Spinal cord (tissue), 10 donors: ENCODE measurements at places on chromosomes 11 and 22. TPM values are rescaled to one million over a fixed set of nuclear protein-coding genes. Genes with fewer than 3 reads are reported as not detected.

The RIC3 gene
- polyA plus RNA-seq = 55.7 TPM

The TMEM45B gene
- polyA plus RNA-seq = 1.7 TPM

The BIK gene
- polyA plus RNA-seq = 1.1 TPM

The MS4A3 gene
- 0.93 TPM for polyA plus RNA-seq

The SLC3A2 gene
- polyA plus RNA-seq = 180 TPM

The PKNOX2 gene
- 41.2 TPM for polyA plus RNA-seq

The OR5B21 gene
- not detected for polyA plus RNA-seq

The PIK3IP1 gene
- 17.1 TPM for polyA plus RNA-seq

The RAG1 gene
- polyA plus RNA-seq = 0.63 TPM

The VSIG10L2 gene
- polyA plus RNA-seq = not detected

DNA sequence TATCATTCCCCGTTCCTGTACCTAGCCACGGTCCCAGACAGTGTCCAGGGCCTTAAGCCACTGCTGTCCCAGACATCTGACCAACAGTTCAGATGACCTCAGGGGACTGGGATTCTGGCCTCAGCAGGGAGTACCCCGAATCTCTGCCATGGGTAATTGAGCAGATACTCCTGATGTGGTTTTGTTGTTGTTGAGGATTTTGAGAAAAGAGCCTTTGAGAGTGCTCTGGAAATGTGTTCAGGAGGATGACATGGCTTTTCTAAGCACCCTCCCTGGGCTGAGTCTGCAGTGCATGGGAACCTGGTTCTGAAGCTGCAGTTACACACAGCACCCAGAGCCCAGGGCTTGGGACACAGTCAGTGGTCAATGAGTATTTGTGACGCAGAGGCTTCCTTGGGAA is 30.4 kb downstream of the ADAMTS15 start:
- no peak for DNase-seq

DNA sequence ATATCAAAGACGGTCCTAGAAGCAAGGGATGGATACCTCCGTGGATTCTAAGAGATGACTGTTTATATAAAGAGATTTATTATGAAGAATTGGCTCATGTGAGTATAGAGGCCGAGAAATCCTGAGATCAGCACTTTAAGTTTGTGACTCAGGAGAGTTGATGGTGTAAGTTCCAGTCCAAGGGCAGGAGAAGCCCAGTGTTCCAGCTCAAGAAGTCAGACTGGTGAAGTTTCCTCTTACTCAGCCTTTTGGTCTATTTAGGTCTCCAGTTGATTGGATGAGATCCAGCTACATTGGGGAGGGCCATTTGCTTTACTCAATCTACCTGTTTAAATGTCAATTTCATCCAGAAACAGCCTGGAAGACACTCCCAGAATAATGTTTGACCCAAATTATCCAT is 45.1 kb downstream of the TSPAN18 start:
- DNase-seq = no peak

- no peak for DNase-seq
Observed at GRCh38 chr11:114713756-114714155, 35.4 kb downstream of the NXPE2 start.

DNA sequence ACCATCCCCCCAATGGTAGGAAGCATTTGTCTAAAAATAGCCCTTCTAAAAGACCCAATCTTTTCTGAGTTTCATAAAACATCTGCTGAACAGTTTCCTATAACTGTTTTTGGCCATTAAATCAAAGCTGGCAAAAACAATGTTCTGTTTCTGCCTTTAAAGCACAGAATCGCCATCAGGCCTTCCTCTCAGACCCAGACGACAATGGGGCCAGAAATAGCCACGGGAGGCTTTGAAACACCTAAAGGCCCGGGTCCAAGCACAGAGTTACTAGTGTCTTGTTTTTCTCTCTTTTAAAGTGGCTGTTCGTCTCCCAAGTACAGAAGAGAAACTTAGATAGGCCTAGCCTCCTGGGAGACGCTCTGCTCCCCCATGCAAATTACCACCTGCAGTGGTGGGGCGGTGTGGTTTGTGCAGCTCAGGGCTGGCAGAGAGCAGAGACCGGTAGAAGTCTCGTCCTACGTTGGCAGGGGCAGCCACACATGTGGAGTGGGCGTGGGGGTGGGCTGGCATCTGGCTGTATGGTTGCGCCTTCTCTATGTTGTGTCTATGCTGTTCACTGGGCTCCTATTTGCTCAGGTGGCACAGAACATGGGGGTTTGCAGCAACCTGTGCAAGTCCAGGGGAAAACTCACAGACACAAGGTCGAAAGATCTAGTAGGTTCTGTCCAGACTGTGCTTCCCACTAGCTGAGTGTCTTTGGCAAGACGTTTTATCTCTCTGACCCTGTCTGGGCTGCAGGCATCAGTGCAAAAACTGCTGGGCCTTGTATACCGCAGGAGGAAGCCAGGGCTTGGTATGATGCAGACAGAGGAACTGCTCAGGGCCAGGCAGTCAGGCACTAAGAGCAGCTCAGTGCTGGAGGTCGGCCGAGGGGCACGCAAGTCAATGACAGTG is 23.6 kb upstream of the ETS1 start:
- no peak for DNase-seq

DNA sequence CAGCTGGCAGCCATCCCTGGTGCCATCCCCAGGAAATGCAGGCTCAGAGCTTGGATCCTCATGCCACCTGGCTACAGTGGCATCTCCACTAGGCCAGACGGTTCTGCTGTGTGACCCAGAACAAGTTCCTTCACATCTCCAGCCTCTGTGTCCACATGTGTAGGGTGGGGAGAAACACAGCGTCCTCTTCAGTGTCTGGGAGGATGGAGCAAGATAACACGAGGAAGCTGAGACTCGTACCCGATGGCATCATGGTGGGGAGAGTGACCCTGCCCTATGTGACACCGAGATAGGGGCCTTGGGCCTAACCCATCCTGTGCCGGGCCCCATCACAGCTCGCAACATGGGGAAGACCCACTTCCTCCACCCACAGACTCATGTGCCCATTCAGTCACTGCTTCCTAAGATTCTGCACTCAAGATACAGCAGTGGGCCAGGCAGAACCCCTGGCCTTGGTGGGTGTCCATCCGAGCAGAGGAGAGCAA is 78.5 kb downstream of the MORC2 start:
- no peak for DNase-seq

DNA sequence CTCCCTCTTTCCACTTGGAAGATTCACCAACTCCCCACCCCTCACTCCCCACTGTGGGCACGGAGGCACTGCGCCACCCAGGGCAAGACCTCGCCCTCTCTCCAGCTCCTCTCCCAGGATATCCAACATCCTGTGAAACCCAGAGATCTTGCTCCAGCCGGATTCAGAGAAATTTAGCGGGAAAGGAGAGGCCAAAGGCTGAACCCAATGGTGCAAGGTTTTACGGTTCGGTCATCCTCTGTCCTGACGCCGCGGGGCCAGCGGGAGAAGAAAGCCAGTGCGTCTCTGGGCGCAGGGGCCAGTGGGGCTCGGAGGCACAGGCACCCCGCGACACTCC is 397 bp upstream of the CD44 start:
- no peak for DNase-seq

DNA sequence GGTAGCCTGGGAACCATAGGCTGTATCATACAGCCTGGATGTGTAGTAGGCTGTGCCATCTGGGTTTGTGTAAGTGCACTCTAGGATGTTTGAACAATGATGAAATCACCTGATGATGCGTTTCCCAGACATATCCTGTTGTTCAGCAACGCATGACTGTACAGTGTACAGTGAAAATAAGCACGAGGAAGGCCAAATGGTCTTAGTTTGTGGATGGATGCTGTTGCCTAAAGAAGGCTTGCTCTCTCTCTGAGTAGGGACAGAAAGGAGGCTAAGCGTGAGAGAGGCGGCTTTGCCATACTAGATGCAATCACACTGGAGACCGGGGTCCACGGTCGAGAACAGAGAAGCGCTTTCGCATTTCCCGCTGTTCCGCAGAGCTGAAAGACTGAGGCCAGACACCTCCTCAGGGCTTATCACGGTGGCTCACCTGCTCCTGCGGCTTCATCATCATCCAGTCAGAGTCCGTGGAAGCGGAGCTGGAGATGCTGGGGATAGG is 27.6 kb upstream of the APLP2 start:
- no peak for DNase-seq

DNA sequence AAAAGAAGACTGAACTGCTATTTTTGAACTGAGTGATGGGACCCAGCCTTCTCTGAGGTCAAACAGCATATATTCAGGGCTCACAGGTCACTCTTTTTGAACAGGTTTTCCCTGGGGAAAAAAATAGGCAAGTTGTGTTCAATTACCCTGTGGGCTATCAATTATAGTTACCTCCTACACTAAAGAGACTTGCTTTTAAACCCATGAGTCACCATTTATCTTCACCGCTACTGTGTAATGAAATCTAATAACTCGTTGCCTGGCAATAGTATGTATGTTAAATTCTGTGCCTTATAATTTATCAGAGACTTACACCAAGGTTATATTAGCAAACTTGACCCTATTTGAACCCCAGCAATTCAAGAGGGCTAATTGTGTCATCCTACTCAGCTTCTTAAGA is 98.5 kb downstream of the CYP2R1 start:
- DNase-seq = no peak

GRCh38 chr22:44436736-44437135 is 61.3 kb downstream of the RTL6 start:
- no peak for DNase-seq

GRCh38 chr11:30018495-30018894 is 1.7 kb upstream of the KCNA4 start:
- no peak for DNase-seq

DNA sequence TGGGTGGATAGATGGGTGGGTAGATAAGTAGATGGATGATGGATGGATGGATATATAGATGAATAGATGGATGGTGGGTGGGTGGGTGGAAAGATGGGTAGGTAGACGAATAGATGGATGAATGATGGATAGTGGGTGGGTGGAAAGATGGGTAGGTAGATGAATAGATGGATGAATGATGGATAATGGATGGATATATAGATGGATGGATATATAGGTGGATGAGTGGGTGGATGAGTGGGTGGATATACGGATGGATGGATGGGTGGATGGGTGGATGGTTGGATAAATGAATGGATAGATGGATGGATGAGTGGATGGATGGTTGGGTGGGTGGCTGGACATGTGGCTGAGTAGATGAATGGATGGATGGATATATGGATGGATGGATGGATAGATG is 53.1 kb upstream of the THY1 start:
- no peak for DNase-seq

DNA sequence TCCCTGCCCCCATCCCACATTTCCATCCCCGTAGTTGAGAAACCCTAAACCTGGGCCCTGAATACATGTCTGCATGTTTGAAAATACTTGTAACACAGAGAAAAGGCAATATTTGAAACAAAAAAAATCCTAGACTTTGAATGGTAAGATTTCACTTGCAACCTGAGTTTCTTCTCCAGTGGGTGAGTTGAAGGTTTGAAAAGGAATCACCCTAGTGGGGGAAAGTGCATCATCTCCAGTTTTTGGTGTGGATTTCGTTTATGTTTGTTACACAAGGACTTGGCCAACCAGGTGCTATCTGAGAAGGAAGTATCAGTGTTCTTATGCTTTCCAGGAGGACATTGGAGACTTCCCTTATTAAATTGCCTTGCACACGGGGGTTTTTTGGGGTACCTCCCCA is 90.4 kb downstream of the ABTB2 start:
- DNase-seq = no peak

DNA sequence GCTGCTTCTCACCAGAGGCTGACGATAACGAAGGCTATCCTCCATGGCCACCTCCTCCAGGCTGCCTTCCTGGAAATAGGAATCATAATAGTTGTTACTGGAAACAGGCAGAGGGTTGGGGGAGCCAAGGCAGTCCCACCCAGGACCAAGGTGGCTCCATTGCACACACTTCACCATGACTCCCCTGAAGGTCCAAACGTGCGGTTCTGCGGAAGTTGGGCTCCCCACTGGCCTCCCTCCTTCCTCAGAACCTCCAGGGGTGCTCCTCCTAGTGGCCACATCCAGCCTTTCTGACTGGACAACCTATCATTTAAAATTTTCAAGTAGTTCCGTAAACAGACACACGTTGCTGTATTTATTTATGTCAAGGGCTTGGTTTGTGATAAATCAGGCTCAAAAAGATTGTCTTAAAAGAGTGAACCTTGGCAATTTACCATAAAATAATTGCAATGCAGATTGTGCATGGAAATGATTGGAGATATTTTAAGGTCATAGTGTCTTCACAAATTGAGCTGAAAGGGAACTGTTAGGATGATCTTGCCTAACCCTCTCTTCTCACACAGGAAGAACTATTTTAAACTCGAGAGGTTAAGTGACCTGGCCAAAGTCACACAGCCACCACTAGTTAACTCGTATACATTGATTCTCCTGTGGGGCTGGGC is 1.4 kb upstream of the TCN2 start:
- peak; percentile 44 for DNase-seq

DNA sequence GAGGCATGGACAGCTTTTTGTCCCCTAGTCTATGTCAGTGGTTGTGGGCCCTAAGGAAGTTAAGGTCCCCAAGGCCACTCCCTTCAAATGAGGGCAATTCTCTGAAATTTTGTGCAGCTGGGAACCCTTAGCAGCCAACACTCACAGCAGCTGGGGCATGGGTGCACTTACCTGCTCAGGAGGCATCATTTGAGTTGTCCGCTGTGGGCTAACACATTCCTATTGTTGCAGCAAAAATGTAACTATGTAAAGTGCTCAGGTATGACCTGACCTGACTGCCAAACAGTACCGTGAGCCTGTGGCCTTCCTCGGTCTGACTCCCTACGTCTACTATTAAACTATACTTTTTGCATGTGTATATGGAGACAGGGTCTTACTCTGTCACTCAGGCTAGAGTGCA is 5.8 kb upstream of the MRTFA start:
- DNase-seq = no peak

DNA sequence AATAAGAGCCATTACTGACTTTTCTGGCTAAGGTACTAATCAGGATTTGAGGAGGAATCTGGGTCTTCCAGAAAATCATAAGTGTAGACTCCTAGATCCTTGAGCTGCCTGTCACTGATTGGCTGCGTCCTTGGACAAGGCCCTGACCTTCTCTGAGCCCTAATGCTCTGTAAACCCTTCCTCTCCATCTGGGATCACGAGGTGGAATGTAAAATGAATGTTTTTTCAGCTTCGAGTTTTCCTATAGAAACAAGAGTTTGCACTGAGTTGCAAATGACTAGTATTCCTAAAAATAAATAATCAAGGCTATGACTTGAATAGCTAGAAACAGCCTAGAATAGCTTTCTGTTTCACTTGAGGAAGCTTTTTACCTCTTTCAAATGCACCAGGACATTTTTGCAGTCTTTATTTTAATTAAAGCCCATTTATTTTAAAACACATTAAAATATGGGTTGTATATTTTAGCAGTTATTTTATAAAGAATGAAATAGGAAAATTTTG is 1.1 kb upstream of the DIXDC1 start:
- DNase-seq = no peak

GRCh38 chr11:27649800-27650199 is 50.5 kb downstream of the BDNF start:
- no peak for DNase-seq

- DNase-seq = no peak
Observed at GRCh38 chr11:45843158-45843924, 3.9 kb upstream of the CRY2 start.
